ENCODE measurements at places on chromosomes 2 and 18. TPM values are rescaled to one million over a fixed set of nuclear protein-coding genes. Genes with fewer than 3 reads are reported as not detected.

The HJURP gene
- total RNA-seq = 31.7 TPM

The FHOD3 gene
- 18.1 TPM for total RNA-seq

The SLC25A52 gene
- not detected for total RNA-seq

The ABCG5 gene
- not detected for total RNA-seq

The TOGARAM2 gene
- not detected for total RNA-seq

The HOXD3 gene
- total RNA-seq = 3.0 TPM

The C1D gene
- total RNA-seq = 19.1 TPM

GRCh38 chr2:57343391-57344006 lies 703.1 kb upstream of the VRK2 start:
- DNase-seq = no peak

GRCh38 chr2:72694715-72695496 lies 130.9 kb downstream of the EXOC6B start:
- DNase-seq = no peak

- DNase-seq = peak; percentile 15
These were observed 58.6 kb downstream of the FANCL start for GRCh38 chr2:58182527-58182926.

GRCh38 chr2:121579309-121579708 lies 48.6 kb downstream of the RNU4ATAC start:
- no peak for DNase-seq

DNA sequence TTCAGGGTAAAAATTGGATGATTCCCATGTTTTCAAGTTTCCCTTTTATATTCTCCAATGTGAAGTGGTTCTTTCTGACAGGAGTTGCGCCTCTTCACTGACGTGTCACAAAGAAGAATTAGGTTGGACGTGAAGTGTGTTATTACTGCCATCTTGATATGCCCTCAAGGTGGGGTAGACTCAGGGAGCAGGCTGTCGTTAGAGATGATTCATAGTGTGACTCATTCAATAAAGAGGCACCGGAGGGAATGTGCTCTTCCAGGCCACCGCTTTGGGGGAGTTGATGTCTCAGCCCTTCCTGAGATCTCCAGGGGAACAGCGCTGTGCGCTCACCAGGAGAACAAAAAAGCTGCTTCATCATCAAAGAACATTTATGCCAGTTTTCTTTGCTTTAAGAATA lies 3.6 kb upstream of the DGKD start:
- peak; percentile 97 for DNase-seq

DNA sequence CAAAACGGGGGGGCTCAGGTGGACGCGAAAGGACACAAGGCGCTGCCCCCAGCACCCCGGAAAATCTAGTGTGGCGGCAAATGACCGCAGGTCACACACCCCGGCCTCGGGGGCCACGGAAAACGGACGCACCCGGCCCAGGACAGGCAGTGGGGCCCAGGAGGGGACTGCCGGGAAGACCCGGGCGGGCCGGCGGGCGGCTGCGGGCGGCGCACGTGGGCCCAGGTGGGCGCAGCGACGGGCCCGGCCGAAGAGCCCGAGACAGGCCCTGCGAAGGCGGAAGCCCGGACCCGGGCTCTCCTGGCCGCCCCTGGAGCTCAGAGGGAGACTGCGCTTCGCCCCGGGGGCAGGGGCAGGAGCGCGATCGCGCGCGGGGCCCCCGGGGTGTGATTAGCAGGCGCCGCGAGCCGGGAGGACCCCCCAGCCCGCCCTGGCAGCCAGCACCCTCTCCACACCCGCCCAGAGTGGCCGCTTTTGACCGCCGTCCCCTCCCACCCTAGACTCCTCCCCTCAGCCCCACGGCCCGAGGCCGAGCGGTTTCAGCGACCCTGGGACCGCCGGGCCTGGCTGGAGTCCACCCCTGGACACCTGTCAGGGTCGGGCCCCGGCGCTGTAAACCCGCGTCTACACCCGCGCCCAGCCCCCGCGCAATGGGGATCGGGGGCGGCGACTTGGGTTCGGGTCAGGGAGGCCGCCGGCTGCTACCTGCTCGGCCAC lies 773 bp downstream of the MBP start:
- DNase-seq = peak; percentile 45

DNA sequence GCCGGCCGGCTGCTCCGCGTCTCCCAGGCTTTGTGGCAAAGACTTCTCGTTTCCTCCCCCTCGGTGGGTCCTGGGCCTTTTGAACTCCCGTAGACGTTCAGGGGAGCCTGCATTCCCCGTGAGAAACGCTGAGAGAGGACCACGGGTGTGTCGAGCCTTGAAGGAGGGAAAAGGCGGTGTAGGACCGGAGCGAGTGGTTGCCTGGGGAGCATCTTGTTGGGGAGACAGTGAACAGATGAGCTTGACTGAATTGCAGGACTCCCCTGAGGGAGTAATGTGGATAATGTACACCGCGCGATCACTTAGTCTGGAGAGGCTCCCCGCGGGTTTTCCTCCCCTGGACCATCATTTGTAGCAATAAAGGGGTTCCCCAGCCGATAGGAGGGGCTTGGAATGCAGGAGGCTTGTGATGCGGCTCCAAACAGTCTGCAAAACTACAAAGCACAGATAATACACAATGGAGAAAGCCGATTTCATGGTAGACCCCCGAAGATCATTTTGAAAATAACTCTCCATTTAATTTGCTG lies 769 bp downstream of the ALMS1 start:
- DNase-seq = no peak

DNA sequence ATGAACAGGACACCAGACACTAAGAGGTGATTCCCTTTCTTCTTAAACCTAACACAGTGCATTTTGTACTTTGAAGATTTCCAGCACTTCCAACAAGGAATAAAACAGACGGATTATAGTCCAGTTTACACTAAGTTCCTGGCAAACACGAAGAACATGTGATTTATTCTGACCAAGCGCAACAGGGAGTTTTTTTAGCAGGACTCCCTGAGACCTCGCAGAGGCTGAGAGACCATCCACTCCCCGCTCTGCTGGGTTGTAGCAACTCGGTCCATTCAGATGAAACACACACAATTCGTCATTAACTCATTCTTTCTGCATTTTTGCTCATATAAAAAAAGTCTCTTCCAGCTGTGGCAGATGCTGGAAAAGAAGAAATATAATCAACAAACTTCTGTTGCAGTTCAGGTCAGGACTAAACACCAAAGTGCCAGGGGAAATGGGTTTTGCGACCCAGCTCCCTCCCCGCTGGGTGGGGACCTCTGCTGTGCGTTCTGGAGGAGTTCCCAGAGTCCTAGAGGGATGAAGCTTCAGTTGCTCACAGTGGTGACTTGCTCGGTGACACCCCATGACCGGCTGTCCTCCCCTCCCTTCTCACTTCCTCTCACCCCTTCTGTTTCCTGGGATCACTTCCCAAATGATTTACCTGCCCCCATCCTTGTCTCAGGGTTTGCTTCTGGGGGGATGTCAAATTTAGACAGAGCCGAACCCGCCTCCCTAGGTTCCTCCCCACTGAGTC lies 52.5 kb downstream of the KCNF1 start:
- DNase-seq = no peak

- DNase-seq = no peak
These were observed 602.3 kb downstream of the TMEM182 start for GRCh38 chr2:103364177-103364576.

Data from PC-3 (cell line).